Right ventricle myocardium superior (tissue), 1 donor: ENCODE measurements at places on chromosomes 13 and 19.

- DNase-seq, result no peak
These were observed 166.4 kb downstream of the DCLK1 start for GRCh38 chr13:35964863-35965180.

DNA sequence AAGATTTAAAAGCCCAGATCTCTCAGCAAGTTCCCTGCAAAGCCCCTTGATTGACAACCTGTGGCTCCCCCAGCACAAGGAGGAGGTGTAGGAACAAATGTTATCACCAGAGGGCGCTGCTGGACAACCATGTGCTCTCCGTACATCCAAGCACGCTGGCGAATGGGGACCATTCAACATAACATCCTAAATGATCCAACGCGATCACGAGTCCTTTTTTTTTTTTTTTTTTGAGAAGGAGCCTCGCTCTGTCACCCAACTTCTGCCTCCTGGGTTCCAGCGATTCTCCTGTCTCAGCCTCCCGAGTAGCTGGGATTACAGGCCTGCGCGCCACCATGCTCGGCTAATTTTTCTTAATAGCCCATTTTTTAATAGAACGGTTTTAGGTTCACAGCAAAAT is 52.0 kb downstream of the NWD1 start:
- DNase-seq, result peak; percentile 79

- DNase-seq, result no peak
These were observed 79.0 kb upstream of the XPO4 start for GRCh38 chr13:20981370-20982095.

- no peak for DNase-seq
These were observed 753.6 kb downstream of the LIG4 start for GRCh38 chr13:107461751-107462150.

DNA sequence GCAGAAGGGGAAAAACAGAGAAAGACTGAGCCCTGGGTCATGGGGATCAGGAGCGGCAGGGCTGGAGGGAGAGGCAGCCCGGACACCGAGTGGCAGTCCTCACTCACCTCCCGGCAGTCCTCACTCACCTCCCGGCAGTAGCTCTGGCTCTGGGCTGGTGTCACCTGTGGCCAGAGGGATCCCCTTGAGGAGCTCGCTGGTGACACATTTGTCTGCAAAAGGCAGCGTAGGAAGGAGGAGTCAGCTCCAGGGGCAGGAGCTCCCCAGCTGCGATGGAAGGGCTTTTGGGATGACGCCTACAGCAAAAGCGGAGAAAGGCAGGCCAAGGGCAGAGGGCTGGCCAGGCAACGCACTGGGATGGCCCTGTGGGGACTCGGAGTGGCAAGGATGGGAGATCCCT is 739 bp downstream of the EIF3G start:
- no peak for DNase-seq

DNA sequence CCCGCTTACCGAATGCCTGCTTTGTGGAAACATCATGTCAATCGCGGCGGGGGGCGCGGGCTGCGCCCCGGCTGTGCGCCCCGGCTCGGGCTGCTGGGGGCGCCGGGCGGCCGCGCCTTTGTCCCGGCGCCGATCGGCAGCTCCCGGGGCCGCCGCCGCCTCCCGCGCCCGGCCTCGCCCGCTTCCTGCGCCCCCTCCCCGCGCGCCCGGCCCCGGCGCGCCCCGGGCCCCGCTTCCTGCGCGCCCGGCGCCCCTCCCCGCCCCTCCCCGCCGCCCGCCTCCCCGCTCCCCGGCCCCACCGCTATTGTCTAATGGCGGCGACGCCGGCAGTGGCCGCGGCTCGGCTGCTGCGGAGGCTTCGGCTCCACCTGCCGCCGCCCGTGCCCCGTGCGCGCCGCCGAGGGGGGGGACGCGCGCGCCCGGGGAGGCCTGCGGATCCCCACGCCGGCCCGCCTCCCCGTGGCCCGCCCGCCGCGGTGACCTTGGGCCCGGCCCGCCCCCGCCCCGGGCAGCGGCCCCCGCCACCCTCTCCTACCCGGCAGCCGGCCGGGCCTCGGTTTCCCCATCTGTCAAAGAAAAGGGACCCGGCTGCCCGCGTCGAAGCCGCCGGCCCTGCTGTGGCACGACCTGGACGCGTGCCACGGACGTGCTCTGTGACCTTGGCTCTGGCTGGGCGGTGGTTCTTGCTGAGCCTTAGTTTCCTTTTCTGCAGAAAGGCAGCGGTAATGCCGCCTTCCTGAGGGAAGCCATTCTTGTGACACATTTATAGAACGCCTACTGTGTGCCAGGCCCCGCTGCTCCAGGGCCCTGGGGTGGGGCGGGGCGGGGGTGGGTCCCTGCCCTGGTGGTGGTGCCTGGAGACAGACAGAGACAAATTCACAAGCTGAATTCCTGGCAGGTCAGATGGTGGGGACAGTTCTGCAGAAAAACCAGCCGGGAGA is at the start of gene TLE5:
Gene TLE5, minus strand, starts transcription at position 331 of the 941 bp plus-strand sequence. Its CDS starts 295 bp downstream, at position 36.
- DNase-seq, result peak; percentile 82

DNA sequence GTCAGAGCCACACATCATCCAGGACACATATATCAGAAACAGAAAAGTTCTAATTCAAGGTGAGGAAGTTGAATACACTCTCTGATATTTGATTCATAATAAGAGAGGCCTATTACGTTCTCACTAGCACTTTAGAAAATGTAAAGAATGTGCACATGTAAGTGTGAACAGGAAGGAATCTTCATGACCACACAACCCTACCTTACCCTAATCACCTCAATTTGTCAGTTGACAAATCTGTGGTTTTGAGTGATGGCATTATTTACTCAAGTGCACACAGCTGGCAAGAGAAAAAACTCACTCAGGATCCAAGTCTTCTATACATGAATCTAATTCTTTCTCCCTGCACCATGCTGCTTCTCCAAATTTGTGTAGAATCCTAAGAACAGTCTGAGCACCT is 445.8 kb downstream of the SUCLA2 start:
- DNase-seq, result no peak

- DNase-seq, result no peak
These were observed 30.4 kb downstream of the RB1 start for GRCh38 chr13:48333976-48334375.

- no peak for DNase-seq
These were observed 20.2 kb downstream of the CERS1 start for GRCh38 chr19:18875726-18876125.

DNA sequence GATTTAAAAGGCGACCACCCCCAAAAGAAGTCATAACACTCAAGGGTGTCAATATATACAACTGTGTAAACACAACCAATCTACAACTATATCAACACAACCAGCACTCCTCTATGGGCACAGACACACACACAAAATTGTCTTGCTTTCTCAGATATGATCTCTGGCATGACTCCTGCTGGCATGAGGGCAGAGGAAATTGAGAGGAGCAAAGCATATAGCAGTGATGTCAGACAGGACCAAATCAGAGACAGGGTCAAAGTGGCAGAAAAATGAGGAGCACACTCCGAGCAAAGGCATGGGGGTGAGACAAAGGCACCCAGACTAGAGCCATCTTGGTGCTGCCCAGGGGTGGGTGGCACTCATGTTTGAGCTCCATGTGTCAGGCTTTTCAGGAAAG is 9.6 kb downstream of the IRGQ start:
- DNase-seq, result no peak

DNA sequence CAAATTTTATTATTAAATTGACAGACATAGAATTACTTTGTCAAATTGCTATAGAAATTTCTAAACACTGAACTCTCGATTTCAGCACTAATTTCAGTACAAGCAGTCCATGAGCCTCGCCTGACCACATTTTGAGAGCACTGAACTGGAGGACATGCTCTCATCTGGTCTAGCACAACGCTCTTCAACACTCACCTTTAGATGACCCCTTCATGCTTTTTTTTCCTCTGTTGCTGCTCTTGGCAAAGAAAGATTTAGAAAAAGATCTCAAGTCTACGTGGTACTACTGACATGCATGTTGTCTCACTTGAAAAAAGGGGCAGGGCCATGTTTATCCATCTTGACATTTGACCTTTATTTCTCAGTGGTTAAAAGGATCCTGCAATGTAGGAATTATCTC is 981.5 kb downstream of the DIAPH3 start:
- DNase-seq, result no peak
